Ovary (tissue), 10 donors: ENCODE measurements at places on chromosomes 4 and X. TPM values are rescaled to one million over a fixed set of nuclear protein-coding genes. Genes with fewer than 3 reads are reported as not detected.

DNA sequence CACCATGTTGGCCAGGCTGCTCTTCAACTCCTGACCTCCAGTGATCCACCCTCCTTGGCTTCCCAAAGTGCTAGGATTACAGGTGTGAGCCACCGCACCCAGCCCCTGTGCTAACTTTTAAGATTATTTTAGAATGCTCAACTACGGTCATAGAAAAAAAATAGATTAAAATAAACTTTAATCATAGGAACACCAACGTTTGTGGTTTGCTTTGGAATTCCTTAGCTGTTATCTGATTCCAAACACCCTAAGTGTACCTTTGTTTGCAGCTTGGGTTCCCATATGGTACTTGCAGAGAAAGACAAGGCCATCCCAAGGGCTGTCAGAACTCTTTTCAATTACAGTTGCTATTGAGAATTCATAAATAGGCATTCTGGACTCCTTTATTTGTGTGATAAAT, 90.1 kb upstream of the EFHC2 start:
- H3K4me1 ChIP-seq = no peaks in the 10 kb centered on the region
- DNase-seq = no peak
- H3K36me3 ChIP-seq = no peaks in the 10 kb centered on the region

The SSX1 gene
- not detected for total RNA-seq

DNA sequence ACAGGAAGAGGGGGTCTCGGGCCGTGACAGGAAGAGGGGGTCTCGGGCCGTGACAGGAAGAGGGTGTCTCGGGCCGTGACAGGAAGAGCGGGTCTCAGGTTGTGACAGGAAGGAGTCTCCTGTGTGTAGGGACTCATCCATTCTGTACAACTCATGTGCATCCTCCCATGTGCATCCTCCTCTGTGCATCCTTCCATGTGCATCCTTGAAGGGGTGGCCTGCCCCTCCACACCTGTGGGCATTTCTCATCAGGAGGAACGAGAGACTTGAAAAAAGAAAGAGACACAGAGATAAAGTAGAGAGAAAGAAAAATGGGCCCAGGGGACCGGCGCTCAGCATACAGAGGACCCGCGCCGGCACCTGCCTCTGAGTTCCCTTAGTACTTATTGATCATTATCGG, 30.2 kb upstream of the PLCXD1 start:
- no peaks in the 10 kb centered on the region for H3K36me3 ChIP-seq
- no peak for DNase-seq
- no peaks in the 10 kb centered on the region for H3K4me1 ChIP-seq
- no peak overlapping the region for H3K4me3 ChIP-seq
- no peak overlapping the region for H3K27ac ChIP-seq

DNA sequence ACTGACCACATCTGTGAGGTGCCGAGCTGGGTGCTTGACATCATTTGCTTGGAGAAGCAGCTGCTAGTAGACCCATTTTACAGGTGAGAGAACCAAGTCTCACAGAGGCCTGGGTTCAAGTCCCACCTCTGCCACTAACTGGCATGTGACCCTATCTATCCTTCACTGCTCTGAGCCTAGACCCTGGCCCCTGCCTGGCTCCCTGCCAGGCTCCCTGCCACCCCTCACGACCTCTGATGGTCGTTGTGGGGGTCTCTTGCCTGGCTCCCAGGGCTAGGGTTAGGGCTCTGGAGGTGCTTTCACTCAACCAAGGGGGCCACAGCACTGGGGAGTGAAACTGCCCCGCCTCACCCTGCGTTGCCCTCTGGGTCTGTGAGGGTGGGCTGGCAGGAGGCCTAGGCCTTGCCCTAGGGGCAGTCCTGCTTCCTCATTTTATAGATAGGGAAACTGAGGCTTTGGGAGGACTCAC, 7.2 kb upstream of the ADD1 start:
- no peaks in the 10 kb centered on the region for H3K36me3 ChIP-seq
- H3K27me3 ChIP-seq = no peaks in the 10 kb centered on the region
- peak overlapping the region; percentile 7 for H3K27ac ChIP-seq
- H3K4me1 ChIP-seq = peaks cover 10% of the 10 kb centered on the region
- no peak for DNase-seq
- H3K4me3 ChIP-seq = no peak overlapping the region

The BTK gene
- total RNA-seq = 1.1 TPM

DNA sequence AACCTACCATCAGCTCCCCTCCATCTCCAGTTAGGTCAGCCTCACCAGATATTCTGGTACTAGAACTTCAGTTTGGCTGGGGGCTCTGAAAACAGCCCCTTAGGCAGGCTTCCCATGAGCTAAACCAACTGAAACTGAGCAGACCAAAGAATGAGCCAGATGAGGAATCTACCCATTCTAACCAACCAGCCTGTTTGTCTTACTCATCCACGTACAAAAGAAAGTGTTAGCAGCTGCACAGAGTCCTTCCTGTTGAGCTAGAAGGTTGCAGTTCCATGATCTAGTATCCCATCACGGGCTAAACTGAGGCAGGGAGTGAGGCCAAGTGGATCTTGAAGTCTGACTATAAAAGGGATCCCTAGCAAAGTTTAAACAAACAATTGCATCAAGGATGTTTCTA, 17.5 kb downstream of the MAGEA9B start:
- no peaks in the 10 kb centered on the region for H3K27me3 ChIP-seq
- DNase-seq = no peak
- no peak overlapping the region for H3K27ac ChIP-seq
- no peaks in the 10 kb centered on the region for H3K4me1 ChIP-seq
- H3K36me3 ChIP-seq = no peaks in the 10 kb centered on the region

The CPZ gene
- 166 TPM for total RNA-seq

The TEX13B gene
- not detected for total RNA-seq

DNA sequence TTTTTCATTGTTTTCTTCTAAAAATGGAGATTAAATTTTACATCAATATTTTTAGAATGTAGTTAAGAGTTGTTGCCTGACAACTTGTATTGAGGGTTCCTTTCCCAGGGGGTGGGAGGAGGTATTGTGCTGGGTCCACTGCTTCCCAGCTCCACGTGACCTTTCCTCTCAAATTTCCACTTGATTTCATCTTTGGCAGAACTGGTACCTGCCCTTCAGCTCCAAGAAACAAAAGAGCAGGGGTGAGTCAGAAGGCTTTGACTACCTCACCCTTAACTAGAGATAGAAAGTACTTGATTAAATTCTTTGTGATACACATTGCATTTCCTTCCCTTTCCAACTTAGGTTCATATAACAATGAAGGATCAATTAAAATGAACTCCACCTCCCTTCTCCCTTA, 19.7 kb downstream of the TRIM2 start:
- no peak for DNase-seq
- H3K4me3 ChIP-seq = peak overlapping the region; percentile 50
- no peaks in the 10 kb centered on the region for H3K27me3 ChIP-seq
- H3K4me1 ChIP-seq = peaks cover 8% of the 10 kb centered on the region
- H3K27ac ChIP-seq = peak overlapping the region; percentile 94

- H3K4me1 ChIP-seq = no peaks in the 10 kb centered on the region
- no peak for DNase-seq
- no peaks in the 10 kb centered on the region for H3K36me3 ChIP-seq
- no peak overlapping the region for H3K27ac ChIP-seq
- H3K27me3 ChIP-seq = no peaks in the 10 kb centered on the region
Measured at GRCh38 chrX:18203631-18204030, 17.1 kb downstream of the BEND2 start.

DNA sequence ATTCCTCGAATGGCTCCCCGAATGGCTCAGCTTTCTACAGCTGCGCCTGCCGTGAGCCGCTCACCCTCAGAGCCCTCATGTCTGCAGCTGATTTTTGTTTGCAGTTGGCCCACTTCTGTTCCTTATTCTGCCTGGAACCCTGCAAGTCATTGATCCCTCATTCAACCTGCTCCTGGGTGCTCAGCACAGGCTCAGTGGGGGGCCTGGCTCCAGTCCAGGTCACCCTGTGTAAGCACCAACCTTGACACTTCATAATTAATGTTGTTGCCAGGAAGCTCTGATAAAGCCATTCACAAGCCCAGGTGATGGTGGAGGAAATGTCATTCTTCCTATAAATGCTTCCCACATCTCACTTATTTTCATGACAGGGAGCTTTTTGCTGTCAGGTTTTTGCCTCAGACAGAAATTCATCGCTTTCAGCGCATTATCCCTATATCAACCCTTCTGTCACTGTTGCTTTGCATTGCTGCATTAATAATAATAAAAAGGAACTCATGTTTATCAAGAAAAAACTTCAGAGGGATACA, 85.7 kb downstream of the F11 start:
- H3K27ac ChIP-seq = no peak overlapping the region
- H3K4me3 ChIP-seq = no peak overlapping the region
- no peak for DNase-seq
- H3K27me3 ChIP-seq = no peaks in the 10 kb centered on the region
- H3K4me1 ChIP-seq = no peaks in the 10 kb centered on the region

DNA sequence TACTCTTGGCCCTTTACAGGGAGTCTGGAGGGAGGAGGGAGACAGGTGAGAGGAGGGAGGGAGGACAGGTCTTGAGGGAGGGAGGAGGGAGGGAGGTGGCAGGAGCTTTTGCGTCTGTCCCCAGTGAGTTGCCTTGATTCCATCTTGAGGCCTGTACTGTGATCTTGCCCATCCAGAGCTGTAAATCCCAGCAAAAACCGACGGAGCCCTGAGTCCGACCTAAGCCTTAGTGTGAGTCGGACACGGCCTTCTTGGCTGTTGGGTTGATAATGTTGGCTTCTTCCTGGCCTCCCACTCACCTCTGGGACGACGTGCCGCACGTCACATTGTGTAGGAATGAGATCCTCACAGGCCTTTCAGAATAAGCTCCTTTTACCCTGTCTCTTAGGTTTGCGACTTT, 72.5 kb downstream of the RGS12 start:
- no peaks in the 10 kb centered on the region for H3K27me3 ChIP-seq
- no peak for DNase-seq
- no peak overlapping the region for H3K4me3 ChIP-seq
- H3K4me1 ChIP-seq = peaks cover 6% of the 10 kb centered on the region
- no peaks in the 10 kb centered on the region for H3K36me3 ChIP-seq

DNA sequence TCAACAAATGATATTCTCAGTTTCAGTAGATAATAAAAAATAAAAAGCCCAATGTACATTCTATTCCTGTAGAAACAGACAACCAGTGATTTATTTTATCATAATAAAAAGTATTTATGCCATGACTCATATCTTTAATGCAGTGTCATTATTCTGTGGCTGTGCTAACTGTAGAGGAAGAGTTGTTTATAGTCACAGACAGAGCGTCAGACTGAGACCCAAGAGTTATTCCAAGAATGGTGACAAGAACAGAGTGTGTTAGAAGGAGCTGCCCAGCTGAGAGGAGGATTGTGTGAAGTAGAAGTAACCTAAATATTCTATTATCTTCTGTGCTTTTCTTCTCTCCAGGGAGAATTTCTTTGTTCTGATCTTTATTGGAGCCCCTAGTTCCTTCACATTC, 210.7 kb downstream of the PPP1R2C start:
- no peak overlapping the region for H3K27ac ChIP-seq
- no peak for DNase-seq
- H3K4me3 ChIP-seq = no peak overlapping the region
- H3K36me3 ChIP-seq = no peaks in the 10 kb centered on the region
- H3K27me3 ChIP-seq = no peaks in the 10 kb centered on the region

The CITED1 gene
- 1.6 TPM for total RNA-seq

The CAPN6 gene
- 1.6 TPM for total RNA-seq

DNA sequence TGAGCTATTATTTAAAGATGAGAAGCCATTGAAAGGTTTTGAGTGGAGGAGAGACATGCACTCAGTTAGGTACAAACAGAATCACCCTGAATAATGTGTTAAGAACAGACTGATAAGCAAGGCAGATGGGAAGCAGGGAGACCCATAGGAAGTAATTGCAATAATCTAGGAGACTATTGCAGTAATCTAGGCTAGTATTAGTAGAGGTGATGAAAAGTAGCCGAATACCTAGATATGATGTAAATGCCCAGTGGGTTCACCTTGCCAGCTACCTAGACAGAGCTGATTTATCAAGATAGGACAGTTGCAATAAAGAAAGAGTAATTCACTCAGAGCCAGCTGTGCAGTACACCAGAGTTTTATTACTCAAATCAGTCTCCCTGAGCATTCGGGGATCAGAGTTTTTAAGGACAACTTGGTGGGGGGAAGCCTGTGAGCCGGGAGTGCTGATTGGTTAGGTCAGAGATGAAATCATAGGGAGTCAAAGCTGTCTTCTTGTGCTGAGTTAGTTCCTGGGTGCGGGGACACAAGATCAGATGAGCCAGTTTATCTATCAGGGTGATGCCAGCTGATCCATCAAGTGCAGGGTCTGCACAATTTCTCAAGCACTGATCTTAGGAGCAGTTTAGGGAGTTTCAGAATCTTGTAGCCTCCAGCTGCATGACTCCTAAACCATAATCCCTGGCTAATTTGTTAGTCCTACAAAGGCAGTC, 427.5 kb downstream of the RPA4 start:
- DNase-seq = no peak
- no peaks in the 10 kb centered on the region for H3K4me1 ChIP-seq
- no peak overlapping the region for H3K4me3 ChIP-seq
- no peaks in the 10 kb centered on the region for H3K27me3 ChIP-seq
- no peaks in the 10 kb centered on the region for H3K36me3 ChIP-seq

DNA sequence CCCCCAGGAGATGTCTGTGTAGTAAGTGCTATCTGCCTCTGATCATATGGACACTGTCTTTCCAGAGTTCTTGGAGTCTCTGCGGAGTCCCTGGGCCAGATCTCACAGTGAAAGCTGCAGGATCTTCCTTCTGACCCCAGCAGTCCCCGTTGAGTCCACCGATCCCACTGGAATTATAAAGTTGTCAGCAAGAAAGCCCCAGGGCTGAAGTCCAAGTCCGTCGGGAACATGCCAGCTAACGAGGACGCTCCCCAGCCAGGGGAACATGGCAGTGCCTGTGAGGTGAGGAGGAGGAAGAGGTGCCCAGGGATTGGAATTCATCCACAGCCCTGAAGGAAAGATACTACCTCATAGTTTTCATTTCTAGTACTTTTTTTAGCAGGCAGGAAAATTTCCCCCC, 9.3 kb downstream of the ZNF81 start:
- H3K4me3 ChIP-seq = no peak overlapping the region
- DNase-seq = no peak
- H3K36me3 ChIP-seq = no peaks in the 10 kb centered on the region

- no peaks in the 10 kb centered on the region for H3K36me3 ChIP-seq
- no peaks in the 10 kb centered on the region for H3K27me3 ChIP-seq
- no peak overlapping the region for H3K27ac ChIP-seq
- DNase-seq = no peak
- no peak overlapping the region for H3K4me3 ChIP-seq
Measured at GRCh38 chr4:172369471-172369959, 556.3 kb downstream of the GALNTL6 start.

DNA sequence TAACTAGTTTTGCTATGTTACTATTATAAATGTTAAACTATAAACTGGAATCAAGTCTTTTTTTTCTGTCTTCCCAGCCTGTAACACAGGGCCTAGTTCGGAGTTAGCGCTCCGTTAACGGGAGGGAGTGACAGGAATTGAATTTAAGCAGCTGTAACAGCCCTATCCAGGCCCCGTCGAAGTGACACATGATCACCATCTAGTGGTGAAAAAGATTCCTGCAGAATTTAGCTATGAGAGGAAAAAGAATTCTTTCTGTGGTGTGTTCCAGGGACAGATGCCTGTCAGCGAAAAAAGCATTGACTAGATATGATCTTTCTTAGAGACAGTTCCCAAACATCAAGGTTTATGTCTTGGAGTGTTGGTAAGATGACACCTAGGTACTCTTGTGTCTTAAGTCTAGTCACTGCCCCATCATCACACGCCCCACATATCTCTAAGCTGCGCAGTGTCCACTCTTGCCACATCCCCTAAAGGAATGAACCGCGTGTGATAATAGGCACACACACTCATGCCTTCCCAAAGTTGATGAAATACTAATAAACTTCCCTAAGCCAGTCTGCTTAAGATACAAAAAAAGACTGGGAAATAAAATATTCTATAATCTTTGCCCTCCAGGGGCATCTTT, 2.1 kb downstream of the GAB3 start:
- no peaks in the 10 kb centered on the region for H3K4me1 ChIP-seq
- peak; percentile 21 for DNase-seq
- no peak overlapping the region for H3K4me3 ChIP-seq
- no peak overlapping the region for H3K27ac ChIP-seq
